Caco-2 (cell line): ENCODE measurements at places on chromosomes 16 and 17.

GRCh38 chr16:77790912-77791311 lies 2.5 kb downstream of the VAT1L start:
- no peak for DNase-seq

GRCh38 chr16:5075637-5076036 lies 4.0 kb downstream of the ALG1 start:
- no peak for DNase-seq

- no peak for DNase-seq
Observed at GRCh38 chr17:9173386-9173983, 152.2 kb downstream of the NTN1 start.

GRCh38 chr16:13923703-13924298 lies 3.8 kb downstream of the ERCC4 start:
- no peak for DNase-seq

GRCh38 chr16:65394281-65394680 lies 272.4 kb upstream of the CDH11 start:
- DNase-seq: no peak

DNA sequence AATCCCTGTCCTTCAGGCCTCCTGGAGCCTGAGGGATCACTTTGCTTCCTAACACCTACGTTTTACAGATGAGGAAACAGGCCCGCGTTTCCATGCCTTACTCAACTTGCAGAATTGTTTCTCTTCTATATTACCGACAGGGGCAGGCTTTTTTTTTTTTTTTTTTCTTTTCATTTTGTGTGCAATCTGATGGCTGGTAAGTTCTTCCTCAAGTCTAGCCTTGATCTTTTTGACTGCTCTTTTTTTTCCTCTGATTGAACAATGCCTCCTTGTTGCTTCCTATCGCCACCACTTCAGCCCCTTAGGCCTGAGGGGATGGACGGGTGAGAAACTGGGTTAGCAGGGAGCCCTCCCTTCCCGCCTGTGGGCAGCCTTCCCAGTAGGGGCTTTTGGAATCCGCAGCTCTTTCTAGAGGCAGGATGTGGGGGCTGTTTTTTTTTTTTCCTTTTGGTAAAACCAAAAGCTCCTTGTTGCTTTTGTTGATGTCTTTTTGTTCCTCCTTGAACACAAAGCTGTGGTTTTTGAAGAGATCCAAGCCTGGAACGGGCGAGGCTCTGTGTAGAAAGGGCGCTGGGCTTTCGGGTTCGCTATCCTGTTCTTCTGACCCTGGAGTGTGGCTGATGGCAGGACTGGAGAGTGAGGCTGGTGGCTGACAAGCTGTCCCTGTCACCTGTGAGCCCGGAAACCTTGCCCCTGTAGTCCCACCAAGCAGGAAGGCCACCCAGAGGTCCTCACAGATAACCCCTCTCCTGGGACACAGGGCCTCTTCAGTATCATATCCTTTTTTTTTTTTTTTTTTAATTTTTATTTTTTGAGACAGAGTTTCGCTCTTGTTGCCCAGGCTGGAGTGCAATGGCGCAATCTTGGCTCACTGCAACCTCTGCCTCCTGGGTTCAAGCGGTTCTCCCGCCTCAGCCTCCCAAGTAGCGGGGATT lies 14.0 kb downstream of the LASP1 start:
- DNase-seq: no peak

- DNase-seq: no peak
Observed at GRCh38 chr17:43874293-43874692, 27.3 kb downstream of the CD300LG start.

DNA sequence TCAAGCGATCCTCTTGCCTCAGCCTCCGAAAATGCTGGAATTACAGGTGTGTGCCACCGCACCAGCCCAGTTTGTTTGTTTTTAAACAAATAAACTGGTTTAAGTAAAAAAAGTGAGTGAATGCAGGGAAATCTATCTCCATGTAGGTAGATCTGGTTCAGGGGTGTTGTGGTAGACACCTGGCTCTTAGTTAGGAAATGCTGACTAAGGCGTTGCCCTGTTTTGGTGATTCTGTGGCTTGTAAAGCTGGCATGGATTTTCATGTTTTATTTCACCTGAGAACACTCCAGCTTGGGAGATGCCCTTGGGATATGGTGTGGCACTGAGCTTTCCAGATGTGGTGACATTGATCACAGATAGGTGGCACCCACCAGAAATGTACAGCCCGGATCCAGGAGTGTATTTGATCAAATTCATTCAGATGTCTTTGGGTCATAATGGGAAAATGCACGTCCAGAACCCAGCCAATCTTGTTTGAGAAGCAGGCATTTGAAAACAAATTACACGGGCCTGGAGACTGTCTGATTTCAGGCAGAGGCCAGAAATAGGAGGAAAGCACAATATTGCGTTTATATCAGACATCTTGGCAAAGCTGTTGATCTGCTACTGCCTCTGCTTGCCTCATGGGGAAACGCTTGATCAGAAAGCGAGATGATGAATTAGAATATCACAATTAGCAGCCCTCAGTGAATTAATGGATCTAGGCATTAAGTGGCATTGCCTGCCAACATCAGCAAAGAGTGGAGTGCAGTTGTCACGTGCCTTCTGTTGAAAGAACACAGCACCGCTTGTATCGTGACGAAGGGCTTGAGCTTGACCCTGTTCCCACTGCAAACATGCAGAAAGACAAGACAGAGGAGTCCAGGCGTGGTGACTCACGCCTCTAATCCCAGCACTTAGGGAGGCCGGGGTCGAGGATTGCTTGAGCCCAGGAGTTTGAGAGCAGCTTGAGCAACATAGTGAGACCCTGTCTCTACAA lies 7.3 kb upstream of the IL34 start:
- DNase-seq: no peak

DNA sequence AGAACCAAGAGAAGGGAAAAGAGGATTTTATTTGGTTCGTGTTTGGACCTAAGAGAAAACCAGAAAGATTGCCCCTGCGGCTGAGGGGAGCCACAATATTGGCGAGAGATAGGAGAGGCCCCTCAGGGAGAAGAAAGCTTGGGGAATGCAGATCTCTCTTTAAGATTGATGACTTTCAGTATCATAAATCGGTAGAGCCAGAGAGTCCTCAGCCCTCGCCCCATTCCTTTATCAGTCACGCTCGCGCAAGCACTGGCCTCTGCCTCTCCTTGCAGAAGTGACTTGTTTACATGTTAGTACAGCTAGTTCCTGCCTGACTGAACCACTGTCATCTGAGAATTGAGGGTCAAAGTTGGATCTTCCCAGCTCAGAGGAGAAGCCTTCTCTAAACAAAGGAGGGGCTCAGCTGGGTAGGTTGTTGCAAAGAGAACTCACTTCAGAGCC lies 21.5 kb upstream of the KRT19 start:
- no peak for DNase-seq

- DNase-seq: no peak
Observed at GRCh38 chr17:17186051-17186450, 20.1 kb downstream of the PLD6 start.
